GM10248 (cell line): ENCODE measurements at places on chromosomes 12 and 14.

- no peak for DNase-seq
Measured at GRCh38 chr12:123305136-123305535, 33.5 kb upstream of the CDK2AP1 start.

- DNase-seq: no peak
Measured at GRCh38 chr12:111398530-111398929, 7.2 kb upstream of the SH2B3 start.

GRCh38 chr14:103533999-103534575 lies 5.1 kb downstream of the TRMT61A start:
- DNase-seq: no peak

GRCh38 chr14:45068396-45068795 lies 15.5 kb upstream of the PRPF39 start:
- no peak for DNase-seq

DNA sequence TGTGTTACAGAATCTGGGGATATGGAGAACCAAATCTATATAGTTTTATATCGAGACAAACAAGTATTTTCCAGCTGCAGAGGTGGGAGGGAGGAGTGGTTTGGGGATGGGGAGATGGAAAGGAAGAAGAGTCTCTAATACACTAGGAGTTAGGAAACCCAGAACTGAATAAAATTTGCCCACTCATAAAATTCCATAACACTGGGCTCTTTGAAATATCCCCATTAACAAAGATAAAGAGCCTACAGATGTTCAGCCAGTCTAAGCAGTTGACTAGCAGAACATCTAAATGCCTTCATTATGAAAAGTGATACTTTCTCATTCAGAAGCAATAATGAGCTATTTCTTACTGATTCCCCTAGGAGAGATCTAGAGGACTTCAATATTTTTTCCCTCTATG lies 151.7 kb upstream of the GZMB start:
- DNase-seq: no peak

GRCh38 chr14:38137005-38137404 lies 70.7 kb upstream of the SSTR1 start:
- no peak for DNase-seq

DNA sequence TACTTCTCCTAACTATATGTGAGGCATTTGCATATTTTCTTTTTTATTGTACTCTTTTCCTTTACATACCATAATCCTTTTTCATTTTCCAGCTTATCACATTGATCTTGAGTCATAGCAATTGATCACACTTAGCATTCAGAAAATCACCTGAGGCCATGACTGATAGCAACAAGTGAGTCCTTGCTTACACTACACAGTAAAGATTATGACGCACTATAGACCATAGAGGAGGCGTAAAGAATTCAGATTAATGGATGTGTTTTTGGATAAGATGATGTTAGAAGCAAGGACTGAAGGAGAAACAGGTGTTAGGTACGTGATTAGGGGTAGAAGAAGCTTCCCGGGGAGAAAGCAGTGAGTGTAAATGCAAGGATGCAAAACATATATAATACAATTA lies 637.7 kb downstream of the ETNK1 start:
- DNase-seq: no peak

- no peak for DNase-seq
Measured at GRCh38 chr12:42446761-42447160, 120.8 kb downstream of the PPHLN1 start.

GRCh38 chr12:92988622-92989130 lies 59.6 kb upstream of the EEA1 start:
- no peak for DNase-seq

GRCh38 chr12:104598342-104599271 lies 141.9 kb downstream of the CHST11 start:
- DNase-seq: no peak

DNA sequence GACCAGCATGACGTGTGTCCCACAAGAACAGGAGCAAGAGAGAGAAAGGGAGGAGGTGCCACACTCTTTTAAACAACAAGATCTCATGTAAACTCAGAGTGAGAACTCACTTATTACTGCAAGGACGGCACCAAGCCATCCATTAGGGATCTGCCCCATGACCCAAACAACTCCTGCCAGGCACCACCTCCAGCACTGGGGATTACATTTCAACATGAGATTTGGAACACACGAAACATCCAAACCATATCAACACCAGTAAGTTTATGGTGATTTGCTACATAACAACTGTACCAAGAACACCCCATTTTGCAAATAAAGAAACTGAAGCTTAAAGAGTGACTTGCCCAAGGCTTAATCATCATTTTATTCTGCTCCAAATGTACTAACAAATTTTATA lies 23.7 kb upstream of the OR6J1 start:
- no peak for DNase-seq

- DNase-seq: no peak
Measured at GRCh38 chr12:93387780-93388179, 10.1 kb downstream of the NUDT4 start.

DNA sequence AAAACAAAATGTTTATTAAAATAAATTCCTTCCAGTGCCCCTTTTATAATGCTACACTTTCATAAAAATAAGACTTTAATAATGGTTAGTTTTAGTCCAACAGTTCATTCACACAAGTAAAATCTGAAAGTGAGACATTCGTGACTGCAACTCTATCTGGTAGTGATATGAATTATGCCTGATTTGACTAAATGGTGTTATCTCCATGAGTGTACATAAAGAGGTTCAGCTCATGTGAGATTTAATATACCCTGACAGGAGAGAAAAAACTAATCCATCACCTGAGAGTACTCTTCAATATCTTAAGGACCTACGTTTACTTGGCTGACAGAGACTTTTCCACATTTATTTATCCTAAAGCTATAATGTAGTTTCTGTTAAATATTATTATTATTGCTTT lies 34.0 kb downstream of the ERO1A start:
- no peak for DNase-seq

DNA sequence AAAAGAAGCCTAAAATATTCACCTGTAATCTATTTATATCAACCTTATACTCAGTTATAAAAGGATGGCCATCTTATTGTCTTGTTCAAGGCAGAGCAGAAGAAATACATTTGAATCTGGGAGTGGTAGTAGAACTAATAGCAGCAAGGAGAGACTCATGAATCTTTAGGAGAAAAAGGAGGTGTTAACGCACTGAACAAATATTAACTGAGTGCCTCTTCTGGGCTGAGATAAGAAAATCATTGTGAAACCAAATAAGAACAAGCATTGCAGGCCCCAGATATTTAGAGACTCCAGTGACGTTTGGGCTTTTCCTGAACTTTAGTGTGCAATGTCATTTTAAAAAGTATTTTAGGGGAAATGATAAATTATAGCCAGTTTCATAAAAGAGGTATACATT lies 790.6 kb downstream of the DIO2 start:
- no peak for DNase-seq

- no peak for DNase-seq
Measured at GRCh38 chr12:119695034-119695433, 27.1 kb downstream of the PRKAB1 start.

DNA sequence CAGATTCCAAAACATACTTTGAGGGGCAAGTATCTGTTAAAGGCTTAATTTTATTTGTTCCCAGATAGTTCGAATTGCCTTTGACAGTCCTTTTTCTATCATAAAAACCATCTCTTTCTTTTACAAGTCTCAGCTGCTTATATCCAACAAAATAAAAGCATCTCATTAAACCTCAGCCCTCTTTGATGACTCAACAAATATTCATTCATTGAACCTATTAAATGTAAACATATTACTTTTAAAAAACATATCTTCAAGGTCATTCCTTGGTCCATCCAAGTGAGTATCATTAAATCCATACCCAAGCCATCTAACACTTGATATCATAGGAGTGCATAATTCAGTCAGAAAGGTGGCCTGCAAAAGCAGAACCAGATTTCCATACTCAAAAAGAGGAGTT lies 154.6 kb upstream of the BCL2L14 start:
- no peak for DNase-seq

GRCh38 chr12:14824012-14824634 lies 10.1 kb upstream of the SMCO3 start:
- no peak for DNase-seq

- no peak for DNase-seq
Measured at GRCh38 chr14:93901813-93902212, 25.3 kb upstream of the FAM181A start.

- DNase-seq: no peak
Measured at GRCh38 chr12:102023343-102023930, 38.4 kb downstream of the WASHC3 start.

DNA sequence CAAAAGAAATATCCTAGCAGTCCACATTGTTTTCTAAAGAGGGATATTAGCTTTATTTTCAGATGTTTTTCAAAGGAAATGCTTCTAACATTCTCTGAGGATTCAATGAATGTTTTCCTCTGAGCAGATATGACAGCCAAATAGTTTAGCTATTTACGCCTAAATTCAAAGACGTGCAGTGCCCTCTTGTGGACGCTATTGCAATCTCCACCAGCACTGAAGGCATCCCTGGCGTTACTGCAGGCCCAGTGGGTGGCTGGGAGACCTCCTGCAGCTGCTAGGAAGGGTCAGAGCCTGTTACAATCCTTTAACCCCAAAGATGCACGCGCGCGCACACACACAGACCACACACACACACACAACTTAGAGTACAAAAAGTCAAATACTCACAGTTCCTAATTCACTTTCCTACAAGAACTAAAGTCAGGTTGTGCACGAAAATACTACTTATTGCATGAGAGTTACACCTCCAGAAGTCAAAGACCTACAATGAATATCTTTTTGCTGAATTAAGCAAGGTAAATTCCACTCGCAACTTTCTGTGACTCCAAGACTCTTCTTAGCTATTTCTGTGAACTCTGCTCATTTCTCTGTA lies 589.3 kb upstream of the TMEM132C start:
- peak; percentile 31 for DNase-seq

GRCh38 chr14:74660863-74661262 lies 48.8 kb upstream of the LTBP2 start:
- no peak for DNase-seq

DNA sequence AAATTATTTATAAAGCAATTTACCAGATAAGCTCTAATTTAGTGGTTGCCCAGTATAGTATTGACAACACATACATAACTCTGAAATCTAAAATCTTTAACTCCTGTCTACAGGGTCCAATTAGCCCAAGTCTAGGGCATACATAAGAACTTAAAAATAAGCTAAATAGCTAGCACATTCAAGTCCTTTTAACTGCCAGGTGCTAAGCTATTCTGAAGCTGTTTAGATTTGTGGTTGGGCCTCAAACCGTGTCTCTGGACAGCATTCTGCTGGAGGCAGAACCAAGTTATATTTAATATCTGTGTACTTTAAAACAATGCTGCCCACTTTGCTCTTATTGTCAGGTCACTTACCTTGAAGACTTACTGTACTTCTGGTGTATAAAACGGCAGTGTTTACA lies 19.0 kb downstream of the RPS6KA5 start:
- no peak for DNase-seq

- peak; percentile 58 for DNase-seq
Measured at GRCh38 chr14:36661506-36662257, at the start of gene PAX9. PAX9 (plus strand) TSS chr14:36661860; CDS start chr14:36662090, 230 bp downstream.

GRCh38 chr12:51949342-51950030 lies 2.0 kb upstream of the ACVR1B start:
- no peak for DNase-seq

DNA sequence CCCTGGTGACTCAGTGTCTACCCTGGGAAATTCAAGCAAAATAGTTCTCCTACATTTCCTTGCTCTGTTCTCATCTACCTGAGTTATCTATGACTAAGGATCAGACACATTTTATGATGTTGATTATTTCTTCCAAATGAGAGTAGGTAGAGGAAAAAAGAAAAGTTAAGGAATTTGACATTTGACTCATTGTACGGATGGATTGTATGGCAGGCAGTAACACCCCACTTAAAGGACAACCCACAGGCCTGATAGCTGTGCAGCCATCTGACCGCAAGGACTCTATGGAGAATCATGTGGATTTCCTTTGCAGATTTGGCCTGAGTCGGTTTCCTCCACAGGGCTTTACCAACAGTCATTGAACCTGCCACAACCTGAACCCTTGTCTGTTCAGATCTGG lies 540.3 kb downstream of the BCL11B start:
- no peak for DNase-seq
